ENCODE measurements at places on chromosomes 12 and 14. TPM values are rescaled to one million over a fixed set of nuclear protein-coding genes. Genes with fewer than 3 reads are reported as not detected.

GRCh38 chr12:70555081-70555480 is 82.1 kb downstream of the PTPRB start:
- DNase-seq = no peak

GRCh38 chr12:60205500-60205899 is 609.7 kb downstream of the SLC16A7 start:
- DNase-seq = peak; percentile 18

- DNase-seq = no peak
Observed at GRCh38 chr12:124679047-124679446, 111.6 kb upstream of the NCOR2 start.

DNA sequence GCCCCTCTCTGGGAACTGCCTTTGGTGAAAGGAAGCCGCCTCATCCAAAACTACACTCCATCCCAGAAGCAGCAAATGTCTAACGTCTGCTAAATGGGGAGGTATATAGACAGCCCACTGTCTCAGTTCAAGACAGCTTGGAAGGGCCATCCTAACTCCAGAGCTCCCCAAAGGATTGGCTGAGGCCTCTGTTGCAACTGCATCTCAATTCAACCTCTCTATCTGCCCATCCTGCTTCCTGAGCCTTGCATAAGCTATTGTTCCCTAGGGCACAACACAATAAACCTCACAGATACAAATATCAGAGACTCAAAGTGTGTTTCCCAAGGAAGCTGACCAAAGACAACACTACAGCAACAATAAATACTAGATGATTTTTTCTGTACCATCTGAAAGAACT is 495.2 kb upstream of the SOX5 start:
- no peak for DNase-seq

DNA sequence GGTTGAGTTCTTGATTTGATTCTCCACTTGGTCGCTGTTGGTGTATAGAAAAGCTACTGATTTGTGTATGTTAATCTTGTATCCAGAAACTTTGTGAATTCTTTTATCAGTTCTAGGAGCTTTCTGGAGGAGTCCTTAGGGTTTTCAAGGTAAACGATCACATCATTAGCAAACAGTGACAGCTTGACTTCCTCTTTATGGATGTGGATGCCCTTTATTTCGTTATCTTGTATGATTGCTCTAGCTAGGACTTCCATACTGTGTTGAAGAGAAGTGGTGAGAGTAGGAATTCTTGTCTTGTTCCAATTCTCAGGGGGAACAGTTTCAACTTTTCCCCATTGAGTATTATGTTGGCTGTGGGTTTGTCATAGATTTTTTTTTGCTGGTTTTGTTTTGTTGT is 12.4 kb downstream of the MTRFR start:
- DNase-seq = no peak

GRCh38 chr12:6437586-6437985 is 7.2 kb upstream of the CD27 start:
- DNase-seq = no peak

GRCh38 chr14:34946699-34947098 is 36.1 kb upstream of the SRP54 start:
- DNase-seq = no peak

GRCh38 chr12:96131230-96131788 is 62.9 kb upstream of the ELK3 start:
- no peak for DNase-seq

- no peak for DNase-seq
Observed at GRCh38 chr12:108448246-108448645, 66.8 kb upstream of the FICD start.

DNA sequence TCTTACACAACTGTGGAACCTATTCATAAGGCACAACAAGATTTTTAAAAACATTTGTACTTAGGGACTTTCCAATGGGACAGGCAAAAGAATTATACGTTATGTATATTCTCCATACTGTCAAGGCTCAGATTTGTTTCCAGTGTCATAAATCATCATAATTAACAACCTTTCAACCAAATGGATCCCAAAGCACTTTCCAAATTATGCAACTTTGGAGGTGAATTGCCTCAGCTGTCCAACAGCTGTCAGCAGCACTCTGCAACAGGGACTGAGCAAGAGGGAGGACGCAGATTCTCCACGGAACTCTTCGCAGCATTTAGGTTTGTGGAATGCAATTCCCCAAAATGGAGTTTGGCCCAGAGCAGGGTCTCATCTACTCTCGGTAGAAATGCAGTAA is 186.6 kb downstream of the PAX9 start:
- no peak for DNase-seq

- no peak for DNase-seq
Observed at GRCh38 chr14:105497671-105498429, 6.8 kb downstream of the TEDC1 start.

DNA sequence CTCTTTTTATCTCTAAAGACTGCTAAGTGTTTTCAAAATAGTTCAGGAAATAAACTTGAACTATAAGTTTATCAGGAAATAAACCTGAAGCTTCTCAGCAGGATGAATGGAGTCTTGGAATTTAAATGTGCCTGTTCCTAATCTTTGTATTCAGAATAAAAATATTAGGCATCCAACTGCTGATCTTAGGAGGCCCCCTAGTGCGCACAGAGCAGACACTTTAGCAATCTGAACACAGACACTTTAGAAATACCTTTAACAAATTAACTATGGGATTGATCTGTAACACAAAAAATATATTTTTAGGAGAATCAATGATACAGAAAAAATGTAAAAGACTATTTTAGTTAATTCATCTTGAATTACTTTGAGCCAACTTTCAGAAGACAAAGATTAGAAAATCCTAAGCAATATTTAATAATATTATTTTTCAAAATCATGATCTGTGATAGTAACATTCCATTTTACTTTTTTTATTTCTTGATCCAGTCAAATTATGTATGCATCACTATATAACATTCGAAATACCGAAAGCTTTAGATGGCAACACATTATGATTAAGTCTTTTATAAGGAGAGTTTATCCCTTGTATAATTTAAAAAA is 80.9 kb downstream of the SLC41A2 start:
- DNase-seq = peak; percentile 40

DNA sequence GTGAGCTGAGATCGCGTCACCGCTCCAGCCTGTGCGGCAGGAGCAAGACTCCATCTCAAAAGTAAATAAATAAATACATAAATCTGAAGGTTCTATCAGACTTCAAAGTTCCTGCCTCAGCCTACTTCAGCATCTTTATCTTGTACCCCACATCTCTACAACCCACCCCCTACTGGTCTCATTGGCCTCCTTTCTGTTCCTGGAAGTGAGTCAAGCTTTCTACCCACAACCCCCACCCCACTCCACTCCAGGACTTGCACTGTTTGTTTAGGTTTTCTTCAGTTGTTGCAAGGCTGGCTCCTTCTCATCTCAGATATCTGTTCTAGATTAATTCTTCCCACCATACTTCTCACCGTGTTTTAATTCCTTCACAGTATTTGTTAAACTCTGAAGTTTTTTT is 714 bp upstream of the PSMC6 start:
- no peak for DNase-seq

DNA sequence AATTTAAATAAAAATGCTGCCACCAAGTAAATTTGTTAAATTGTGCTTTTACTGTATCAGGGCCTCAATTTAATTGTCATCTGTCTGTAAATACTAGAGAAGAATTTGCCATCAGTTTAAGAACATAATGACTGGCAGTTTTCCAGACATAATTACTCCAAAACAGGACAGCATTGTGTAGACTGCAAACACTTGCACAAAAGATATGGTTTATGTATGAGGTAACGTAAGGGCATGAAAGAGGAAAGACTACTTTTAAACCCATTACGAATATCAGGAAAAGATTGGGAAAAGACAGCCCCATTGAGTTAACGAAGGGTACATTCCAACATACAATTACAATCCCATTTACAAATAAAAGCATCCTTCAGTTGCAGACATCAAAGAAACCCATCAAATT is 59.8 kb upstream of the KRR1 start:
- DNase-seq = no peak

- DNase-seq = no peak
Observed at GRCh38 chr12:113689047-113689610, 217.5 kb upstream of the LHX5 start.

DNA sequence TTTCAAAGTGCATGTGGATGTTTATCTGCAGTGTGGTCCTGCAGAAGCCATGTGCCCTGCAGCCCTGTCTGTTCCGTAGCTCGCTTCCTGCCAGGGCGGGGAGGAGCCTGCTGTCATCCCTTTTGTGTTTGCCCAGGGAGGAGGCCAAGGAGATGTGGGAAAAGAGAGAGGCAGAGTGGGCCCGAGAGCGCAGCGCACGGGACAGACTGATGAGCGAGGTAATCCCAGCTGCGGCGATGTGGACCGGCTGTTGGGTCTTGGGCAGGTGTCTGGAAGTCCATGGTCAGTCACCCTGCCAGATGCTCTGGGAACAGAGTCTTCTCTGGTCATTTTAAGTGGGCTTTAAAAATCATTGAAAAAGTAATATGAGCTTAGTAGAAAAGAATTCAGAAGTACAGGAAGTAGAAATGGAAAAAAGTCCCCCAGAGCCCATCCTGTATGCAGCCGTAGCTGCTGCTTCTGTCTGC is 12.8 kb downstream of the TCHP start:
- DNase-seq = no peak

DNA sequence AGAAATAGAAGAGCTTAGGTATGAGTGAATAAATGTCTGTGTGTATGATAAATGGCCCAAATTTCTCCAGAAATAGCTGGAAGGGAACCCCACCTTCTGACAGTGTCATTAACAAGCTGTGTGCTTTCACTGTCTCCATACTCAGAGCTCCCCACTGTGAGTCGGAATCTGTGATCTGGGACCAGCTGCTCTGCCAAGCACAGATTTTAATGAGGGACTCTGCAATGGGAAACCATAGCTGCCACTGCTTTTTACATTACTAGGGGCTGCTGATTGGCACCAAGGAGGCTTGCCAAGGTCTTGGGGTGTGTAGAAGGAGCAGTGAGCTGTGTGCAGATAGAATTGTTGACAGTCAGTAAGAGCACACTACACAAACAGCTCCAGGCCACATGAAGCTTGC is 244.2 kb upstream of the CCDC196 start:
- no peak for DNase-seq

DNA sequence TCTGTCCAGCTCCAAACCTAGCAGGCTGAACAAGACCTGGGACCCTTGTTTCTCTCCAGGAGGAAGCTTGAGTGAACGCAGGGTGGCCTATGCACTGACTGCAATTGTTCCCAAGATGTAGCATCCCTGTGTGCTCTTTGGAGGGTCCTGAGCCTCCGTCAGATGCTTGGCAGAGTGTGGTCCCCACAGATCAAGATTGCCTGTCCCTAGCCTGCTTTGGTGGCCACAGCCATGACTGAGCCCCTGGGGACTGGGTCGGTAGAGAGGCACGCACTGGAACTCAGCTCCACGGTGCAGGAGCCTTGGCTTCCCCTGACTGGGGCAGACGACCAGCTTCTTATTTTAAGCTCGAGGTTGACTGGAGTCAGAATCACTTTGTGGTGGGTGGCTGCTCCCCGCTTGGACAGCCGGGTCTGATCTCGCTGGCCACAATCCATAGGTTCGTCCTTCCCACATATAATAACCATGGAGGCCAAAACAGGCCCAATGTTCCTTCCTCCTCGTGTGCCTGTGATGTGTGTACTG is 97.8 kb downstream of the LGMN start:
- no peak for DNase-seq

TNFAIP2 gene
- total RNA-seq = 397 TPM

G2E3 gene
- total RNA-seq = 40.0 TPM

ADAM20 gene
- 0.17 TPM for total RNA-seq

ZNF384 gene
- total RNA-seq = 14.7 TPM

BATF gene
- total RNA-seq = not detected

ITGA7 gene
- total RNA-seq = 0.38 TPM

IFNG-AS1 gene
- total RNA-seq = not detected

LALBA gene
- not detected for total RNA-seq

KLRK1 gene
- not detected for total RNA-seq

KRT78 gene
- not detected for total RNA-seq

OR6C68 gene
- not detected for total RNA-seq

VRTN gene
- not detected for total RNA-seq

SYNE3 gene
- 4.0 TPM for total RNA-seq

INSM2 gene
- not detected for total RNA-seq

KRT3 gene
- not detected for total RNA-seq

All from NCI-H460 (cell line).